ENCODE measurements at places on chromosomes 16 and 17. TPM values are rescaled to one million over a fixed set of nuclear protein-coding genes. Genes with fewer than 3 reads are reported as not detected.

DNA sequence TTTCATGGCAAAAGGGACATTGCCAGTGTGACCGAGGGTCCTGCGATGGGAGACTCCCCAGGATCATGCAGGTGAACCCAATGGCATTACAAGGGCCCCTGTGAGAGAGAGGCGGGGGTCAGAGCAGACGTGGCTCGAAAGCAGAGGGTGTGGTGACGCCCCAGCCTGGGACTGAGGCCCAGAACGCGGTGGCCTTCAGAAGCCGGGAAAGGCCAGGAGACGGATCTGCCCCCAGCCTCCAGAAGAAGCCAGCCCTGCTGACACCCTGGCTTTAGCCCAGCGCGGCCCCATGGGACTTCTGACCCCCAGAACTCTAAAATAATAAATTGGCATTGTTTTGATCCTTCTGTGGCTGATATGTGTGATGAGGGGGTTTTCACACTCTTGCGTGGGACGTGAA lies 17.4 kb upstream of the ENPP7 start:
- DNase-seq, result no peak

The NPIPB2 gene
- 4.9 TPM for total RNA-seq

DNA sequence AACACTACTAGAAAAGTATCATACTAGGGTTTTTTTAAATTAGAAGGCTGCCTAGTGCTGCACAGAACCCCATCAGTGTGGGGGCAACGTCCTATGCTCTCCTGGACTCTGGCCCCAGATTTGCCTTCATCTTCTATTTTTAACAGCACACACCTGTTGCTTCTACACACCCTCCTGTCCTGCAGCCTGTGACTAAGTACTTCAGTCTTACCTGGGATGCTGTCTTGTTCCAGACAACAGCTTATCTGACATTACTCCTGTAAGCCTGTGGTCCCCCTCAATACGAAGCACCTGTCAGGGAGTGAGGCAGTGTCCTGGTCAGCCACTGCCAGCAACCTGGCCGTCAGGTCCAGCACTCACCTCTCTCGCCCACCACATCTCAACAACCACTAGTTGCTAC lies 247.6 kb upstream of the PSMD7 start:
- DNase-seq, result no peak

The DBNDD1 gene
- 10.6 TPM for total RNA-seq

GRCh38 chr17:65334406-65334805 lies 197.2 kb downstream of the RGS9 start:
- no peak for DNase-seq

DNA sequence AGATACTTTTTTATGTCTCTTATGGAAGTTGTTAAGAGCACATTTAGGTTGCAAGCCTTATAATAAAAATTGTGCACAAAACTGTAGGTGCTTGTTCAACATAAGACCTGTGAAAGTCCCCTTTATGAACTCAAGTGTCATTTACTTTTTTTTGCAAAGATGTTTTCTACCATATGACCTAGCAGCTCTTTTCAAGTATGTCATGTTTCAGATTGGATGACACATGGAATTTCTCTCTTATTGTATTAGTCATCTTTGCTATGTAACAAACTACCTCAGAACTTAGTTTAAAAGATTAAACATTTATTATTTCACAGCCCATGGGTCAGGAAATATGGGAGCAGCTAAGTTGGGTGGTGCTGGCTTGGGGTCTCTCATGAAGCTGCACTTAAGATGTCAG lies 57.9 kb downstream of the PHKB start:
- DNase-seq, result no peak

The C16orf54 gene
- 0.41 TPM for total RNA-seq
